DMS 273 treated with DMSO at 0.1 percent for 48 hours (cell line): ENCODE measurements at places on chromosomes 16 and 17.

DNA sequence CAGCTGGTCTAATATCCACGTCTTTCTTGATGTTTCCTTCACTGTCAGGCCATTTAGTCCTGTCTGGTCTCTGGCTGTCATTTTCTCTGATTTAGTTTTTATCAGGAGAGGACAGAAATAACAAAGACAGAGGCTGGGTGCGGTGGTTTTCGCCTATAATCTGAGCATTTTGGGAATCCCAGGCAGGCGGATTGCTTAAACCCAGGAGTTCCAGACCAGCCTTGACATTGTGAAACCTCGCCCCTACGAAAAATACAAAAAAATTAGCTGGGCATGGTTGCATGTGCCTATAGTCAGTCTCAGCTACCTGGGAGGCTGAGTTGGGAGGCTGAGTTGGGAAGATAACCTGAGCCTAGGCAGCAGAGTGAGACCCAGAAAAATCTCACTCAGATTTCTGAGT, 7.1 kb downstream of the SRCAP start:
- no peak for DNase-seq

- no peak for DNase-seq
Observed at GRCh38 chr17:77085926-77086432, 54.8 kb upstream of the SEC14L1 start.

- DNase-seq = no peak
Observed at GRCh38 chr16:14483819-14484385, 146.2 kb downstream of the PARN start.

- no peak for DNase-seq
Observed at GRCh38 chr17:65297916-65298315, 160.7 kb downstream of the RGS9 start.

DNA sequence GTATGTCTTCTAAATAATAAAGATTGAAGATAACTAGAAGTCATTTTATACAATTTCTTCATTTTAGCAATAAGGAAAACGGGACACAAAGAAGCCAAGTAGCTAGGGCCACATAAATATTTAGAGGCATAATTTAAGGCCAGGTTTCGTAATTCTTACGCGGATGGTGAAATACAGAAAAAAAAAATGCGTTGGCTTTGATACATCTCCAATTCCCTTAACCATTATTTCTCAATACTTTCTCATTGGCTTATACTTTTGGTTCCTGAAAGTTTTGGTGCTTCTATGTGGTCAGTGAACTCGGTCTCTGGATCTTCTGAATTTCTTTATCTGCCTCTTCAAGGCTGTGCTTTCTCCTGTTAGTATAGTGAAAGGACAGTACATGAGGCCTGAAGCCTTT, 888.1 kb downstream of the KCNJ2 start:
- DNase-seq = no peak

GRCh38 chr17:34562387-34562786, 17.0 kb upstream of the TMEM132E start:
- DNase-seq = no peak

DNA sequence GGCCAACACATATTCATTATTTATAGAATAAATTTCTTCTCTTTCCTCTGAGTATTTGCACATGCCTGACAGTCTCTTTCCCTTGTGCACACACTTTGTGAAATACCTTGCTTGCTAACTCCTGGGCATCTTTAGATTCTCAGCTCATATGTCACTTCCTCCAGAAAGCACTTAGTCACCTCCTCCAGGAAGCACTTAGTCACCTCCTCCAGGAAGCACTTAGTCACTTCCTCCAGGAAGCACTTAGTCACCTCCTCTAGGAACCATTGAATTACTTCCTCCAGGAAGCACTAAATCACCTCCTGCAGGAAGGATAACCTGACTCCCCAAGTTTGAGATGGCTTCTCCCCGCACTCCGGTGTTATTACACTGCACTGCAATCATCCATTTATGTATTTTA, 462.5 kb upstream of the EEF2KMT start:
- no peak for DNase-seq
